CD4-positive, alpha-beta T cell treated with Interleukin-10 for 1 hour (primary cell): ENCODE measurements at places on chromosomes 11 and 22.

GRCh38 chr11:40241524-40242051 lies 1217.9 kb downstream of the LRRC4C start:
- DNase-seq = no peak

DNA sequence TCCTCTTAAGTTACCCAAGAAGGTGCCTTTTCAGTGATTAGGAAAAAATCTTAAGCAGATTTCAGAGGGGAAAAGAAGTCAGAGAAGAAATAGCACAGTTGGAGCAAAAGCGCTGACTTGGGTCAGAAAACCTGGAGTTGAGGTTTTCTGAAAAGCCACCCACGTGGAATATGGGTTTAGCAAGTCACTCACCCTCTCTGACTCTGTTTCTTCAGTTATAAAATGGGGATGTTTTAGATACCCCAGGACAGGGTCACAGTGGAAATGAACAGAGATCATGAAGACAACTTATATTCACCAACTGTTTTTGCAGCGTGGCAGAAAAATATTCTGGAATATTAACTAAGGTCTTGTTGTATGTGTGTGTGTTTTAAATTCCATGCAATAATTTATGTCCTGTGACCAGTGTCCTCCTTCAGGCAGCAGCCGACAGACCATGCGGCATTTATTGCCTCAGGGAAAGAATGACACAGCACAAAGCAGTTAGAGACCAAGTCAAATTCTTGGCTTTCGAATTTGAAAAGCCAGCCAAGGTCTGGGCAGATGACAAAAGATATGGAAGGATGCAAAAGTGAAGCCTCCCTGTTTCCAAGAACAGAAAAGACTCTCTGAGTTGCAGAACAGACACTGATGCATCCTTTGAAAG lies 119.9 kb downstream of the MIAT start:
- no peak for DNase-seq

DNA sequence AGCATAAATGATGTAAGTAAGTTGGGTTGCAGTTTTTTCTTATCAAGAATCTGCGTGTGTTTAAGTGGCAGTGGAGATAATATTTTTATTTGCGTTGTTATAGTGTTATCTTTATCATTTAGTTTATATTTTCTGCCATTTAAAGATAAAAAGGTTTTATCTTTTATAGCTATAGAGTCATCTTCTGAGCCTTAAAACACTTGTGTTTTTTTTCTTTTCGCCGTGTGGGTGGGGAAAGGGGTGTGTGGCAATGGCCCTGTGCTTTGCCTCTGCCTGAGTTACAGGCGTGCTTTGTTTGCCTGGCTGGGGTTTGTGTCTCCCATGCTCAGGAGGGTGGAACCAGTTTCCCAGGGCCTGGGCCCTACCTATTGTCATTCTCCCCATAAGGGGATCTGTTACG lies 16.2 kb downstream of the ARHGEF12 start:
- DNase-seq = no peak

DNA sequence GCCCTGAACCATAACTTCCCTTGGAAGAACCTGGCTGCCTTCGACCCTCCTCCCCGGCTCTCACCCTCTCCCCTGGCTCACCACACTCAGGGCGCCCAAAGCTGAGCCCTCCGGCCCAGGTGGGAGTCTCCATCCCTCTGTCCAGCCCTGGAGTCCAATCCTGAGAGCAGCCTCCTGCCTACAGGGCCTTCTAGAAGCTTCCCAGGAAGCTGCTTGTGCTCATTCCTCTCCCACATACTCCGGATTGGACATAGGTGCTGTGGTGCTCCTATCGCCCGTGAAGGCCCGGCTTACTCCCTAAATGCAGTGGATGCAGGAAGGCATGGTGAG lies 1332.0 kb downstream of the BRD1 start:
- DNase-seq = no peak

GRCh38 chr22:48923165-48923865 lies 904.4 kb downstream of the BRD1 start:
- no peak for DNase-seq

GRCh38 chr11:57785072-57785471 lies 23.5 kb downstream of the CTNND1 start:
- no peak for DNase-seq

GRCh38 chr11:14554959-14555358 lies 34.8 kb upstream of the PSMA1 start:
- peak; percentile 77 for DNase-seq

GRCh38 chr22:45281010-45281409 lies 3.7 kb upstream of the UPK3A start:
- DNase-seq = no peak
